ENCODE measurements at places on chromosomes 3 and 15. TPM values are rescaled to one million over a fixed set of nuclear protein-coding genes. Genes with fewer than 3 reads are reported as not detected.

DNA sequence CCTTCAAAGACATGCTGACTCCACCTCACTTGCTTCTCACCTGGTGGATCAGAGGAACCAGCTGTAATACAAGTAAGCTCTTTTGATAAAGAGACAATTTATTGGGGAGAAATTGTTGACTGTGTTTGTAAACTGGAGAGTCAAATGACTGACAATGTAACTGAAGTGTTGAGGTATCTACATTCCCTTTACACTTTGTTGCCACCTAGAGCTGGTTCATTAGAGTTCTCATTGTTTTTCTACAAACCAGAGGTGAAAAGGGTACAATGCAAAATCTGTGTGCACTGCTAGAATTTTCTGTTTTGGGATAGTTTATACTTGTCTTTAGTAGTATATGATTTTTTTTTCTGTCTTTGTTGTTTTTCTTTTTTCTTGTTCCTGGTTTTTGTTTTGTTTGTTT is 8.7 kb upstream of the LRRC58 start:
- DNase-seq, result no peak

GRCh38 chr3:149291178-149291577 is 42.3 kb downstream of the TM4SF18 start:
- no peak for DNase-seq

The RBPMS2 gene
- 24.2 TPM for polyA plus RNA-seq

GRCh38 chr15:83769411-83769999 is 115.6 kb downstream of the ADAMTSL3 start:
- peak; percentile 21 for DNase-seq

DNA sequence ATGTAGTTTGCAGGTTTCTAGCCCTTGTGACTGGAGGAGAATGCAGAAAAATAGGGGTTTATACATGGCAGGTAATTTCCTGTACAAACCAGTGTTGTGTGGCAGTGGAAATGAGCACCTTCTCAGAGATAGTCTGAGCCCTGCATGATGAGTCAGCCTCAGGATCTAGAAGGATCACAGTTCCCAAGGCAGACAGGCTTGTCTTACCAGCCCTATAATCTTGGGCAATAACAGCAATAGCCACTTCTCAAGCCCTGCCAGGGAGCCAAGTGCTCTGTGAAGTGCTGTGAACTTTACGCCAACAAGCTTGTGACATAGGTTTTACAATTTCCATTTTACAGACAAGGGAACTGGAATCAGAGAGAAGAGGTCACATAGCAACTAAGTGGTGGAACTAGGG is 89.4 kb downstream of the CD47 start:
- no peak for DNase-seq

DNA sequence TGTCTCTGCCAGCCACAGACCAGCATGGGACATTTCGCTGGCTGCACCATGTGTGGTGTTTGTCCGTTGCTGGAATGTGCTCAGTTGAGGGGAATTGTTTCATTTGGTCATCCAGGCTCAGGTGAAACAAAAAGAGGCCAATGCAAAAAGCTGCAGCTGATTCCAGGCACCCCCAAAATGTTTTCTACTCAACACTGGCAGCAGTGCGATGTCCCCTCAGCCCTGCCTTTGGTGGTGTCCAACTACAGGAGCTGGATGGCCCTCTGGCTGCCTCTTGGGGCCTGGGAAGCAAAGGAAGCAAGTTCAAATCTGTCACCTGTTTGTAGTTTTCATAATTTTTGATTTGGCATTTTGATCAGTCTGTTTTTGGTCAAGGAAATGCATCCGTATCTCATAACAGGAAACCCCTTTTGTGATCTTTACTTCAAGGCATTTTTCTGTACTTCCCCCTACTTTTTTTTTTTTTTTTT is 141.8 kb downstream of the EEFSEC start:
- no peak for DNase-seq

- peak; percentile 24 for DNase-seq
Measured at GRCh38 chr3:114213292-114213626, 24.1 kb downstream of the ZNF80 start.

- no peak for DNase-seq
Measured at GRCh38 chr15:45139770-45140169, 10.0 kb downstream of the DUOX1 start.

GRCh38 chr3:119245778-119246177 is 5.1 kb upstream of the B4GALT4 start:
- no peak for DNase-seq

DNA sequence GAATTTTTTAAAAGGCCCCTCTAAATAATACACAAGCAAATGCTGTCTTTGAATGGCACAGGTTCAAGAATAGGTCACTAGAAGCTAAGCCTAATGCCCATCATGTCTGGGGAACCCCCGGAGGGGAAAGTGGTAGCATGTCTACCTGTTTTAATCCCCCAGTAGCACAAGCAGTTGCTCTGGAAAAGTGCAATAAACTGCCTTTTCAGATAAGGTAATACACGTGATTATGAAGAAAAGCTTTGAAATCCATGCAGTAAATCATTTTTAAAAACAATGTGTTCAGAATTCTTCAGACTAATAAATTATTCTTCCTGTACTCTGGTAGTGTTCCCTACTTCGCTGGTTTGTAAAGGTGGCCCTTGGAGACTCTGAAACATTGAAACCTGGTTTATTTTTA is 922.2 kb downstream of the ROBO1 start:
- no peak for DNase-seq

The ROPN1 gene
- polyA plus RNA-seq, result not detected

The LRRC57 gene
- 8.6 TPM for polyA plus RNA-seq

GRCh38 chr15:101398247-101398646 is 91.3 kb downstream of the PCSK6 start:
- no peak for DNase-seq

GRCh38 chr3:195188426-195188927 is 82.5 kb downstream of the XXYLT1 start:
- no peak for DNase-seq
